ENCODE measurements at places on chromosomes 5 and 9.

DNA sequence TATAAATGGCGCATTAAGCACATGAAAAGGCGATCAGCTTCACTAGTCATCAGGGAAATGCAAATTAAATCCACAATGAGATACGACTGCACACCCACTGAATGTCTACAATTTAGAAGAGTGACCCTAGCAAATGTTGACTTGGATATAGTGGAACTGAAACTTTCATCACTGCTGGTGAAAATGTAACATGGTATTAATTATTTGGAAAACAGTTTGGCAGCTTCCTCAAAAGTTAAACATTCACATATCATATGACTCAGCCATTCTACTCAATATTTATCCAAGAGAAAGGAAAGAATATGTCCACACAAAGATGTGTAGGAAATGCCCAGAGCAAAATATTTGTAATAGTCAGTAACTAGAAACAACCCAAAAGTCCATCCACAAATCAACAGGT is 146.5 kb downstream of the LPAR1 start:
- DNase-seq, result no peak

DNA sequence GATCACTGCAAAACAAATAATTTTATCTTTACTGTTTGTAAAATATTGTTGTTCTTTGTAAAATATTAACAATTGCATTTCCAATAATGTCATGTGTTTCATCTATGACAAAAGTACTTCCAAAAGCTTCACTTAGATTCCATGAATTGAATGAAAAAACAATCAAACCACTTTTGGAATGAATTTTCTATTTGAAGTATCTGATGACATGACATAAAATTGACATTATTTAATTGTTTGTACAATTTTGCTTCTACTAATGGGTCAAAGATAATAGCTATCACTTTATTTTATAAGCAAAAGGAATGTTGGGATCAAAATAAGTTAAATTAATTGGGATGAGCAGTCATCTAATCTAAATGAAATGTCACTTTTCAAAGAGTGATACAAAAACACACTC is 684.3 kb downstream of the NR2F1-AS1 start:
- DNase-seq, result no peak

DNA sequence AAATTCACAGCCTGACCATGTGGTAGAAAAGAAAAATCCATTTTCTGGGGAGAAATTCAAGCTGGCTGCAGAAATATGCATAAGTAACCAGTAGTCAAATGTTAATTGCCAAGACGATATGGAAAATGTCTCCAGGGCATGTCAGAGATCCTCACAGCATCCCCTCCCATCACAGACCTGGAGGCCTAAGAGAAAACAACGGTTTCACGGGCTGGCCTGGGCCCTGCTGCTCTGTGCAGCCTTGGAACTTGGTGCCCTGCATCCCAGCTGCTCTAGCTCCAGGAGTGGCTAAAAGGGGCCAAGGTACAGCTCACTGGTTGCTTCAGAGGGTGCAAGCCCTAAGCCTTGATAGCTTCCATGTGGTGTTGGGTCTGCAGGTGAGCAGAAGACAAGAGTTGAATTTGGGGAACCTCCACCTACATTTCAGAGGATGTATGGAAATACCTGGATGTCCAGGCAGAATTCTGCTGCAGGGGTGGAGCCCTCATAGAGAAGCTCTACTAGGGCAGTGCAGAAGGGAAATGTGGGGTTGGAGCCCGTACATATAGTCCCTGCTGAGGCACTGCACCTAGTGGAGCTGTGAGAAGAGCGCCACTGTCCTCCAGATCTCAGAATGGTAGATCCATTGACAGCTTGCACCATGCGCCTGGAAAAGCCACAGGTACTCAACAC is 49.7 kb downstream of the PTBP3 start:
- DNase-seq, result no peak

DNA sequence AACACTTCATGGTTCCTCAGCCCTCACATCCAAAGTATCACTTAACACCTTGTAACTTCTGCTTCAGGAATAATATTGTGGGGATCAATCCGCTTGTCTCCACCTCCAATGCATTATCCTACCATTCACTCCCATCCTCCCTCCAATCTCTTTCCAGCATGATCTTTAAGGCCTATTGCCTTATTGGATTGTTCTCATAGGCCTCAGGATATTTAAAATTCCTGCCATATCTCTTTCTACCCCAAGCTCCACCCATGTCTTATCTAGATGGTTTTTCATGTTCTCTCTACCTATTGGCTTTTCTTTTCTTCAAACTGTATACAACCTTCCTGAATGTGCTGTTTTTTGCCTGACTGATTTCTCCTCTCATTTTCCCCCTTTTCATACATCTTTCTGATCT is 7.2 kb downstream of the KDM4C start:
- no peak for DNase-seq

DNA sequence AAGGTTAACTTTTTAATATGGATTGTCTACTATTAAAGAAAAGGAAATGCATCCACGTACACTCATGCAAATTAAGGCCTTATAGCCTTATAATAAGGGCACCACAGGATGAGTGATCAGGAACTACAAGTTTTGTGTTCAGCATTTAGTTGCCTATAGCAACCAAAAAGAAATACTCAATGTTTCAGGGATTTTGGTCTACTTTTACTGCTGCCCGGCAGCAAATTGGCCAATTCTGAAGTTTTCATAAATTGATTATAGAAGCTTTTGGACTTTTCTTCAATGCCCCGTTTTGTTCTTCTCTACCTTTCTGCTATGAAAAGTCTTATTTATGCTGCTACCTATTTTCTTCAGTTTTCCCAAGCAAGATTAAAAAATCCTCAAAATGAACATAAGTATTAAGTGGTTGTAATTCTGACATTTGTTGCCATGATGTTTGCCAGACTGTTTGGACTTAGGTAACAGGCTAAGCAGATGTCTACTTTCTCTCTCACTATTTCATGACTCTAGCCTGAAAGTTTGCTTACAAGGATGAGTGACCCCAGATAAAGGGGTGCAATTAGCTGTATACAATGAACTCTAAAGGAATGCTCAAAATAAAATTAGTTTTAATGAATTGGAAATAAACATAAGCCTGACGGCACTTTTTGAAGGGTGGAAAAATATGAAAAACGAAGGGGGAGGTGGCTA is 391.5 kb upstream of the DAB2 start:
- DNase-seq, result no peak

DNA sequence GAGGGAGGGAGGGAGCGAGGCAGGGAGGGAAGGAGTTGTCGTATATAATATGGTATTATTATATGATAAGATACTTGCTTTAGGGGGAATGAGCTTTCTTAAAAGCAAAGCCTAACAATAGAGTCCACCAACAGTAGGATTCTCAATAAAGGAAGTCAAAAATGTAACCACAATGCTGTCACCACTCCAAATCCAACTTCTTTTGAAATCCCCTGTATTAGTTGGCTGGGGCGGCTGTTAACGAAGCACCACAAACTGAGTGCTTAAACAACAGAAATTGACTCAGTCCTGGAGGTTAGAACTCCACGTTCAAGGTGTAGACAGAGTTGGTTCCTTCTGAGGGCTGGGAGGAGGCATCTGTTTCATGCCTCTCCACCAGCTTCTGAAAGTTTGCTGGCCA is 23.1 kb downstream of the GAS1 start:
- DNase-seq, result no peak

- DNase-seq, result no peak
Measured at GRCh38 chr5:59745415-59745863, 148.1 kb downstream of the PDE4D start.

- DNase-seq, result peak; percentile 40
Measured at GRCh38 chr5:172659909-172660628, 19.0 kb downstream of the NEURL1B start.

- DNase-seq, result no peak
Measured at GRCh38 chr5:152723482-152723881, 318.4 kb upstream of the NMUR2 start.

GRCh38 chr5:919356-920000 is 26.8 kb downstream of the TRIP13 start:
- no peak for DNase-seq

DNA sequence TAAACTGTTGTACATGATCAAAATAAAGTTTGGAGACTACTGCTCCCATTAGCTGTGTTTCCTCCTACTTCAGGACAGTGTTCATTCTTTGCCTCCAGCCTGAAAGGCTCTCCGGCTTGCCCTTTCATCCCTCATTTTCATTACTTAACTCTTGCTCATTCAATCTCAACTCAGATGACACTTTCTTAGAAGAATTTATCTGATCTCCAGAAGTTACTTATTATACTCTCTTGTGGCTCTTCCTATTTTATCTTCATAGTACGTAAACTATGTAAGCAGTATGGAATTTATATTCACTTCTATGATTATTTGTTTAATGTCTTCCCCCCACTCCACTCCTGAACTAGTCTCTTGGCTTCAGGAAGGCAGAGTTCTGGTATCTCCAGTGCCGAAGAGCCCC is 1737.9 kb upstream of the C9orf72 start:
- DNase-seq, result no peak

DNA sequence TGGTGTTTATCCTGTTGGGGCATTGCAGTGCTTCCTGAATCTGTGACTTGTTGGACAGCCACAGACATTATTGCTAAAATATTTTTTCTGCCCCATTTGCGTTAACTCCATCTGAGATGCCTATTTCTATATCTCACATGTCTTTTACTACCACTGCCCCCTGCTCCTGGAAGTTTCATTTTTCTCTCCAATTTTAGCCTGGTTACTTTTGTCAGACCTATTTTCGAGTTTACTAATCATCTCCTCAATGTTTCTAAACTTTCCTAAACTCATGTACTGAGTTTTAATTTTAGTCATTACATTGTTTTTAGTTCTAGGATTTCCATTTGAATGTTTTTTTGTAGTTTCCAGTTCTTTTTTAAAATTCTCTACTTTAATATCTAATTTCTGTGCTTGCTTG is 17.6 kb downstream of the HAPLN1 start:
- DNase-seq, result no peak

DNA sequence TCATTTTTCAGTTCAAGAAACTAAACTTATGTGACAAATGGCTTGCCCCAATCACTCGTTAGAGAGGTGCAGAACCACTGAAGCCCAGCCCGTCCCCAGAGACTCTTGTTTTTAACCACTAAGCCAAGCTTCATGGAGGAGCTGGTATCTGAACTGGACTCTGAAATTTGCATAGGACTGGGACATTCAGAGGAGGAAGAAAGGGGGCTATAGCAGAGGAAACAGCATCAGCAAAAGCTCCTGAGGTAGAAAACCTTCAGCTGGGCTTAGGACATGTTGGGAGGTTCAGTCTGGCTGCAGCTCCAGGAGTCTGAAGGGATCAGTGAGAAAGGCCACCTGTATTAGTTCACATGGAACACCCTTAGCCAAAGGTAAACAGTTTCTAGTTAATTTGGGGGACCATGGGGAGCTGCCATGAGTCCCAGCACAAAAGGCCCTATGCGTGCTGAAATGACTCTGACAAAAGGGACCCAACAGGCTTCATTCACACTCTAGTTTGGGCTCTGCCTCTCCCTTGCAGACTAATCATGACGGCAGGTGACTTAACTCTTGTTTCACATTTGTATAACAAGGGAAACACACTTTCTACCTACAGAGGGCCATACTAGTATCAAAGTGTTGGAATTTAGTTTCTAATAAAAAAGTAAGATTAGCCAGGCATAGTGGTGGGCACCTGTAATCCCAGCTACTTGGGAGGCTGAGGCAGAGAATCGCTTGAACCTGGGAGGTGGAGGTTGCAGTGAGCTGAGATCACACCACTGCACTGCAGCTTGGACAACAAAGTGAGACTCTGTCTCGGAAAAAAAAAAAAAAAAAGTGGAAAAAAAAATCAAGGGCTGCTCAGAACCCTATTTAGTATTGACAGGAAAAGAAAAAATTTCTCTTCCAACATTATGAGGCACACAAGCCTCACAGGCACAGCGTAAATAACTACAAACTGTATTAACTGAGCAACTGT is 10.2 kb downstream of the FBXO10 start:
- DNase-seq, result no peak

- DNase-seq, result no peak
Measured at GRCh38 chr5:108420158-108420557, 38.3 kb upstream of the FBXL17 start.

GRCh38 chr5:115069087-115069968 is 100.4 kb downstream of the TRIM36 start:
- peak; percentile 35 for DNase-seq

DNA sequence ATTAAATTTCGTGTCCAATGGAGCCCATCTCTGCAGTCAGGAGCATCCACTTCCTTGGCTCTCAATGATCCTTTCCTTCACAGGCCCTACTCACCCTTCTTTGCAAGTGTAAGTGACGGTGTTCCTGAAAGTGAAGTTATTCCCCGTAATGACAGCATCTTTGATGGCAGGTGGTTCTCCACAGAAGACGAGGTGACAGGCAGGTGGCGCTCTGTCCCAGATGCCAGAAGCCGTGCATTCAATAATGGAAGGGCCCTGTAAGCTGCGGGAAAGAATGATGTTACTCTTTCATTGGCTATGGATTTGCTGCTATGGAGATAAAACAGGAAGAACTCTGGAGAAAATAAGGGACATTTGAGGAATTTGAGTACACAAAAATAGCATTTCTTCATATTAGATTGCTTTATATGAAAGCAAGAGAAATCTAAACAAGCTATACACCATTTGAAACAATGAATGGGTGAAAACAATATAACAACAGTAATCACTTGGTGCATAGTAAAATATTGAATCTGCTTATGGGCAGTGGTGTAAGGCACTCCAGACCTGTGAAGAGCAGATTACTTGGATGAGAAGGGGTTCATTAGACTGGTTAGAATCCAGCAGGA is 89.9 kb upstream of the TXNDC8 start:
- peak; percentile 40 for DNase-seq

- no peak for DNase-seq
Measured at GRCh38 chr9:120698766-120699165, 15.5 kb downstream of the MEGF9 start.

DNA sequence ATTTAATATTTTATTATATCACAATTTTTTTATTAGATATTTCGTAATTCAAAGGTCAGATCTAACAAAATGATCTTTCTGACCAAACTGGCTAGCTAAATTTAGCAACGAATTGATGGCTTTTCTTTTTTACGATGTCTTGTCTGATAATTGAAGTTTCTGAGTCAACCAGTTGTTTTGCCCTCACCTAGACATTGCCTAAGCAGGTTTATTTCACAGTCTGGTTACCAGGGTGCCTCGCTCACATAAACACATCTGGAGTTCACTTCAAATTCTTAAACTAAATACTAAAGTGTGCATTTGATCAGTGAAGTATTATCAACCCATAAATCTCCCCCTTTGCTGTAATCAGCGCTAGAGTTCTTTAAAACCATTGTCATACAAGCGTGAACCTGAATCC is 448.3 kb downstream of the TLE4 start:
- DNase-seq, result no peak

- DNase-seq, result no peak
Measured at GRCh38 chr5:128551476-128551875, 13.4 kb upstream of the FBN2 start.

DNA sequence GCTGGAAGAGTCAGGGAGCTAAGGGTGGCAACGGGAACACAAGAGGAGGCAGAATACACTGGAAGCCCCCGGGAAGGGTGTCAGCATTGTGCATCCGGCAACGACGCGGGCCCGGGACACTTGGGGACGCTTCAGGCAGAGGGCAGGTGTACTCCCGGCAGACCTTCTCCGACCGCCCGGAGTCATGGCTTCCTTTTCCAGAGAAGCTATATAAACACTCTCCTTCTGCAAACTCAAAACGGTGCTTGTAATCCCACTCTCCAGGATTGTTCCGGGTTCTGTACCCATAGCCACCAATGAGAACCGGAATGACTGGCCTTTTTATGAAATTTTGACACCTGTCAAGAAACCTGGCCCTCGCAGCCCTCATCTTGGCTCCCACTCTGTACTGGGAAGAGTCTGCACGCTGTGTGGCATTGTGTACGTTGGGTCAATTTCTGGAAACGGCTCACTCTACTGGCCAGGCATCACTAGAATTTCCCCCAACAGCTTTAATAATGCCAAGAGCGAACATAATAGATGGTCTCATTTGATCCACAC is 462 bp upstream of the MCC start:
- no peak for DNase-seq

GRCh38 chr9:110188991-110189390 is 19.0 kb downstream of the C9orf152 start:
- DNase-seq, result peak; percentile 65

Data from thyroid gland (tissue), 4 donors.